ENCODE measurements at places on chromosomes 2 and 18.

- peak; percentile 36 for DNase-seq
Measured at GRCh38 chr2:18749912-18750526, 160.7 kb upstream of the NT5C1B start.

GRCh38 chr2:216159144-216159543, 50.0 kb downstream of the XRCC5 start:
- no peak for DNase-seq

- DNase-seq = no peak
Measured at GRCh38 chr2:27946530-27947060, 56.1 kb downstream of the BABAM2 start.

- DNase-seq = no peak
Measured at GRCh38 chr2:111707700-111708099, 176.3 kb downstream of the ANAPC1 start.

- DNase-seq = no peak
Measured at GRCh38 chr2:68222287-68222686, 30.0 kb downstream of the PPP3R1 start.

DNA sequence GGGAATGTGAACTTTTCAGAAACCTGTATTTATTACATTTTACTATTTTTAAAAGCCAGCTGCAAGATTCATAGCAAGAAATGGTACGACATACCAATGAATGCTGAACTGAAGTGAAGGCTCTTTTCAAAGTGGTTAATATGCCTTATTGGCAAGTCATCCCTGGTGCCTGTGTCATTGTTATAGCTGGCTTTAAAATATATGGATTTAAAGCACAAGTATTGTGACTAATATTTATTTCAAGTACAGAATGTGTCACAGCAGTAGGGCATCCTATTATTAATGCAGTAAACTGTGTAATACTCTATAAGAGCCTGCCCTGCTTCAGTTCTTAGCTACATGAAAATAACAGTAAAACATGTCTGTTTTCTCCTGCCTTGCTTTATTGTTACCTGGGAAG, 10.8 kb downstream of the TSHZ1 start:
- DNase-seq = no peak

GRCh38 chr2:45839508-45840251, 188.2 kb downstream of the PRKCE start:
- no peak for DNase-seq

- DNase-seq = peak; percentile 56
Measured at GRCh38 chr2:188512456-188512855, 220.8 kb downstream of the GULP1 start.

DNA sequence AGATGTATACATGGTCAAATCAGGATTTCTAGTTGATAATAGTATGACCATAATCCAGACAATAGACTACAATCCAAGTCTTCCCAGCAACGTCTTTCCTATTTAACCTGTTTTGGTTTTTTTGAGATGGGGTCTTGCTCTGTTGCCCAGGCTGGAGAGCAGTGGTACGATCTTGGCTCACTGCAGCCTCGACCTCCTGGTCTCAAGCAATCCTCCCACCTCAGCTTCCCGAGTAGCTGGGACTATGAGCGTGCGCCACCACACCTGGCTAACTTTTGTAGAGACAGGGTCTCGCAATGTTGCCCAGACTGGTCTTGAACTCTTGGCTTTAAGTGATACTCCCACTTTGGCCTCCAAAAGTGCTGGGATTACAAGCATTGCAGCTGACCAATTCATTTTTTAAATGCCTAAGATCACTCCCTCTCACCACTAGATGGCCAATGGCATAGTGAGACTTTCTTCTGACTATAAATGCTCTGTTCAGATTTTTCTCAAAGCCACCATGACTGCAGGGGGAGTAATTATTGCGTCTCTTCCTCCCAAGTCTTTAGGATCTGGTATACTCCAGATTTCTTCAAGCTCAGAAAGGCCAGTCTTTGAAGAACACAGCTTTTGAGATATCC, 47.6 kb downstream of the HNRNPLL start:
- DNase-seq = no peak

- no peak for DNase-seq
Measured at GRCh38 chr2:11264818-11265217, 79.6 kb downstream of the ROCK2 start.

DNA sequence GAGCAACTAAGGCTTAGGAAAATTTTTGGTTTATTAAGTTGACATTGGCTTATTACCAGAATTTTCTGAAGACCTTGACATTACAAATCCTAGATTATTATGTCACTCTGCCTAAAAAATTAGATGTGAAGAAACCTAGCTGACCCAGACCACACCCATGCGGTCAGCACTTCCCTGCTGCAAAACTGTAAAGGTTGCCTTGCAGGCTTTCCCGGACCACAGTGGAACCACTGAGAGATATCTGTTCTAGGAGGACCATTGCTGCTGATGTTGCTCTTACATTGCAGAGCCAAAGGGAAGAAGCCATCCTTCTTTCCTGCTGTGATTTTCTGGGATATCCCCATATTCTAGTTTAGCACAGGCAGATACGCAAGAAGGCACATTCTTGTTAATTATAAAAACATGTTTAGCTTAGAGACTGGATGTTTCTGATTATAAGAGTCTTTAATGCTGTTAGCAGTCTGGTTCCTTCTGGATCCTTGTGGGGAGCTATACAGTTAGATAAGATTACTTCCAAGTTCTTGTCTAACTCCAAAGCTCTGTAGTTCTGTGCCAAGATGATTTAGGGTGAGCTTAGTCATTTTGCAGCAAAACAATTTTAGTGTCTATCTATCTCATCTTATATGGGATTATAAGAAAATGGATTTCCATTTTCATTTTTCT, 70.2 kb downstream of the AOX1 start:
- DNase-seq = no peak

DNA sequence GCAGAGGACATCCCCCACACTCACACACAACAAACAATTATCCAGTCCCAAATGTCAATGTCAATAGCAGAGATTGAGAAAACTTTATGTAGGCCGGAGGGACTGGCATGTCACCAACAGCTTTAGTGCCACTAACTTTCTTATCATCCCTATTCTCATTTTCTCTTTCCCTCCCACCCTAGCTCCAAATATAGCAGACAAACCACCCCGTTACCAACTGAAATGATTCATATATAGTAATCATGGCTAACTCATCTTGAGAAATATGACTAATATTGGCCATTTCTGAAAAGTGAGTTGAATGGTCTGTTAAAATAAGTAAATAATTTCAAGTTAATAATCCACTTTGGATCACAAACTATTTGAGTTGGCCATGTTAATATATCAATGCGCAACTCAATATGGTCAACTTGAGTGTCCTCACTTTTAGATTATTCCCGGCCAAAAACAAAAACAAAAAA, 242.1 kb upstream of the RND3 start:
- DNase-seq = no peak

DNA sequence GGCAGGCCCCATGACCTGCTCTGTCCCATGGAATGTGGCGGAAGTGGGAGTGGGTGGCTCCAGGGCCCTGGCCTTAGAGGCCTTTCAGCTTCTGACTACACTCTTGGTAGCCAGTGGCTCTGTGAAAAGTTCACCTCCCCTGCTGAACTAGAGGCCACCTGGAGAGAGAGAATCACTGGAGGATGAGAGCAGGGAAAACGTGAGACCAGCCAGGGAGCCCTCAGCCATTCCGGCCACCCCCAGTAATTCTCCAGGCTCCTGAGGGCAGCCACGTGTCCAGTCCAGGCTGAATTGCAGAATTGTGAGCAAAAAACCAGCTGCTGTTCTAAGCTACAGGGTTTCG, 10.5 kb downstream of the COLEC12 start:
- DNase-seq = no peak

GRCh38 chr2:118031566-118031965, 17.7 kb upstream of the CCDC93 start:
- DNase-seq = no peak

GRCh38 chr2:145587922-145588321, 1068.0 kb upstream of the ZEB2 start:
- no peak for DNase-seq

GRCh38 chr2:148860037-148860436, 15.0 kb upstream of the KIF5C start:
- no peak for DNase-seq

DNA sequence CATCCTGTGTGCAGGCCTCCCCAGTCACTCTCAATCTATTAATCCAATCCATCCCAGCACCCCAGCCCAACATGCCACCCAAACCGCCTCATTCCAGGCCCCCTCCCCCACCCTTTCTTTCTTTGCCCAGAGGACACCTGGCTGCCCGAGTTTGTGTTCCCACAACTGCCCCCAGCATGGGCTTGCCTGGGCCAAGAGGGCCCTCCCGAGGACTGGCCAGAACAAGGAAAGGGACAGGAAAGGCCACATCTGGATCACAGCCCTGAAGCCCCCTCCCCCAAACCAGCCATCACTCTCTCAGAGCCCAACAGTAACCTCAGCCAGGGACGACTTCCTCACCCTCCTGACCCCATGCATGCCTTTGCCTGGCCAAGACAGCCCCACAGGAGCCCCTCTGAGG, 1.2 kb downstream of the TNS1 start:
- DNase-seq = no peak
